ENCODE measurements at places on chromosomes 1 and 21.

GRCh38 chr1:3355089-3355488 is 99.4 kb upstream of the ARHGEF16 start:
- DNase-seq = no peak

- DNase-seq = no peak
These were observed 2.7 kb downstream of the ZBED6 start for GRCh38 chr1:203797948-203798655.

DNA sequence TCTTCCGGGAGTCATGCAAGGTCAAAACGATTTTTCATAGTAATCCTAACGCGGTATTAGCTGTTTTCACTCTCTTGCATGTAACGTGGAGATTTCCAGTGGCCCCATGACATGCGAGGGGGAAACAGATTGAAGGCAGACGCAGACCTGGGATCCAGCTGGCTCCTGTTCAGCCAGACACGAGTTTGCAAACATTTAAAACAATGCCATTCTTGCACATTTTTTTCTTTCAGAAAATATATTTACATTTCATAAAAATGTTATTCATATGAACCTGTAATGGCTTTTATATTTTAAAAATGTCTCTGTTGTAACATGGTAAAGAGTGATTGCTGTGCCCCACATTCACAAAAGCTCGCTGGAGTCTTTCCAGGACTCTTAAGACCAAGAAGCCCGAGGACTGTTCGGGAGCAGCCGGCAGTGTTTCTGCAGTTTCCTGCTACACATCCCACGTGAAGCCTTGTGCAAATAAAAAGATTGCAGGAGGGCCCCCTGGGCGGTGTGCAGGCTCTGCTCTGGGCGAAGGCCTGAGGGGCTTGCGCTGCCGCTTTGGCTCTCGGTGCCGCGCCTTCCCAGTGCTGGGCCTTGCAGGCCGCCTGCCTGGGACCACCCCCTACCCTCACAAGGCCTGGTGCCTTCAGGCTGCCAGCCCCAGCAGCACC is 184.9 kb downstream of the DYRK1A start:
- DNase-seq = peak; percentile 45

GRCh38 chr1:71276466-71276865 is 195.6 kb upstream of the ZRANB2 start:
- no peak for DNase-seq

- DNase-seq = no peak
These were observed 199.4 kb upstream of the CACYBP start for GRCh38 chr1:174800216-174800851.

DNA sequence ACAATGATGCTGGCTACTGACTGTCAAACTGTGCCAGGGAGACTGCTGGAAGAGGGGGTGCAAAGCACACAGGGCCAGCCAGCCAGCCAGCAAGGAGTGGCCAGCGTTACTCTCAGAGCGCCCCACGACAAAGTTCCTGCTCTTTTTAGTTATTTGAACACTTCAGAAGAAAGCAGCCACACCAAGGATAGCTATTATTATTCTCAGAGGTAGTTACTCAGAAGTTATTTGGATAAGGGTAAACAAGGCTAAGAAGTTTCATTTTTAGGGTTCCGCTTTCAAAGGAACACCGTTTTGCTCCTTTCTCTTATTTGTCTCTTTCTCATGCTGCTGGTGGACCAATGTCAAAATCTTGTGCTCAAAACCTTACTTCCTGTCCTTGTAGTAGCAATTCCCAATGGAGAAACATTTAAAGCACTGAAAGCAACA is 59.9 kb downstream of the VANGL2 start:
- no peak for DNase-seq

DNA sequence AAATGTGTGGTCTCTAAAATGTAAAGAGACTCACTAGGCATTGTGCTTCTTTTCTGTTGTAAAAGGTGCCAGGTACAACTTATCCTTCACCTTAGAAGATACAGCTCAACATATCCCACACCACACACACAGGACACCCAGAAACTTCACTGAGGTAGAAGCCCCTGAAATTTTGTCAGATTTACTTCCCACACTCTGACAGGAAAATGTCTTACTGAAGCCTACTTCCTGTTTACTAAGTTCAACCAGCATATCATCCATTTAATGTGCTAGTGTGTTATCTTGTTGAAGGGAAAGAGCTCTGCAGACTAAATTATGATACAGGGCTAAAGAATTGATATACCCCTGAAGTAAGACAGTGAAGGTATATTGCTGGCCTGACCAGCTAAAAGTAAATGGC is 39.9 kb upstream of the INSL5 start:
- no peak for DNase-seq

- DNase-seq = no peak
These were observed 6.0 kb upstream of the TFF3 start for GRCh38 chr21:42321231-42321630.

GRCh38 chr1:185325413-185325812 is 8.4 kb upstream of the IVNS1ABP start:
- DNase-seq = peak; percentile 67

GRCh38 chr1:11749203-11749689 is 12.7 kb upstream of the C1orf167 start:
- no peak for DNase-seq

GRCh38 chr1:162347281-162347680 is 29.4 kb downstream of the SPATA46 start:
- no peak for DNase-seq

DNA sequence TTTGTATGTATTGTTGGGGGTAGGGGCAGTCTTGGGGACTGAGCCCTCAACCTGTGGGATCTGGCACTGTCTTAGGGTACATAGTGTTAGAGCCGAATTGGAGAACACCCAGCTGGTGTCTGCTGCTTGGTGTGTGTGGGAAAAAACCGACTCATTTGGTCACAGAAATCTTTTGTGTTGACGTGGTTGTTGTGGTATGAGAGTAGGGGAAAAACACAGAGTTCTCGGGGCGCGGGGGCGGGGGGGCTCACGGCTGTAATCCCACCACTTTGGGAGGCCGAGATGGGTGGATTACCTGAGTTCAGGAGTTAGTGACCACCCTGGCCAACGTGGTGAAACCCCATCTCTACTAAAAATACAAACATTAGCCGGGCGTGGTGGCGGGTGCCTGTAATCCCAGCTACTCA is 15.3 kb upstream of the SRSF10 start:
- DNase-seq = no peak

DNA sequence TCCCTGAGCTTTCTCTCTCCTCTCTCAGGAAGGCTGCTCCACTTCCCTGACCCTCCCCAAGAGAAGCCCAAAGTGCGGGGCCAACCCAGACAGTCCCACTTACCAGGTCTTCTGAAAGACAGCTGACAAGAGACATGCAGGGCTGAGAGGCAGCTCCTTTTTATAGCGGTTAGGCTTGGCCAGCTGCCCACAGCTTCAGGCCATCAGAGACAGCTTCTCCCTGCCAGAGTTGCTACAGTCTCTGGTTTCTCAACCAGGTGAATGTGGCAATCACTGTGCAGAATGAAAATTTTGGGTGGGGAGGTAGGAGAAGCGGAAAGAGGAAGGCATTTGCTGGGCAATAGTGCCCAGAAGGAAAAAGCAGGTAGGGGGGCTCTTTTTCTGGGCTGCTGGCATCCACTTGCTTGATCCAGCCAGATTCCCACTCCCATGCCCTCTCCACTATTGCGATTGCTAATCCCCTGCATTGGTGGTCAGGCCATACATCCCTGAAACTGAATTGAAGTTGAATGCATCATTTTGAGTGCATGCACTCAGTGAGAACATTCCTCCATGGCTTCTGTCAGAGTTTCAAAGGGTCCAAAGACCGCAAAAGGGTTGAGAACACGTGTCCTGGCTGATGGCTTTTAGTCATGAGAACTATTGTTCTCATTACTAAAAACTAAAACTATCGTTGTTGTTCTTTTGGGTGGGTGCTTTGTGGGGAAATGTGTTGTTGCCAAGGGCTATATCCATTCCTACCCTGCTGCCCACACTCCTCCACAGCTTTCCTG is at the start of gene S100A8:
Gene S100A8, minus strand, starts transcription at position 136 of the 773 bp plus-strand sequence. CDS start 538 bp downstream, outside the sequence.
- DNase-seq = peak; percentile 18

DNA sequence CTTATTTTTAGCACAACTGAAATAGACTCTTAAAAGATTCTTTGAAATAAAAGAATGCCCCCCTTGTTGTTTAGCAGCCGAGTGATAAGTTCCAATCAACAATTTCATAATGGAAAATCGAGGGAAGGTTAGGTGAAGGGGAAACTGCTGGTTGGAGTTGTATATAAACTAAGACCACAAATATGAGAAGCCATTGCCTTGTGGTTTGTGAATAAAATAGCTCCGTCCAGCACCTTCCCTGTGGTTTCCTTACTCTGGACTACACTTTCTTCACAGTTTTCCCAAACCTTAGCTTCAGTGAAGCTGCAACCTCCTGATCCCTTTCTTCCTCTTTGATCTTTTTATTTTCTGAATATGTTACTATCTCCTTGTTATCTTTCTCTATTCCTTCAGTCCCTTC is 6.7 kb upstream of the RAB3GAP2 start:
- no peak for DNase-seq

GRCh38 chr1:16979475-16980327 is 719 bp downstream of the MFAP2 start:
- DNase-seq = no peak

DNA sequence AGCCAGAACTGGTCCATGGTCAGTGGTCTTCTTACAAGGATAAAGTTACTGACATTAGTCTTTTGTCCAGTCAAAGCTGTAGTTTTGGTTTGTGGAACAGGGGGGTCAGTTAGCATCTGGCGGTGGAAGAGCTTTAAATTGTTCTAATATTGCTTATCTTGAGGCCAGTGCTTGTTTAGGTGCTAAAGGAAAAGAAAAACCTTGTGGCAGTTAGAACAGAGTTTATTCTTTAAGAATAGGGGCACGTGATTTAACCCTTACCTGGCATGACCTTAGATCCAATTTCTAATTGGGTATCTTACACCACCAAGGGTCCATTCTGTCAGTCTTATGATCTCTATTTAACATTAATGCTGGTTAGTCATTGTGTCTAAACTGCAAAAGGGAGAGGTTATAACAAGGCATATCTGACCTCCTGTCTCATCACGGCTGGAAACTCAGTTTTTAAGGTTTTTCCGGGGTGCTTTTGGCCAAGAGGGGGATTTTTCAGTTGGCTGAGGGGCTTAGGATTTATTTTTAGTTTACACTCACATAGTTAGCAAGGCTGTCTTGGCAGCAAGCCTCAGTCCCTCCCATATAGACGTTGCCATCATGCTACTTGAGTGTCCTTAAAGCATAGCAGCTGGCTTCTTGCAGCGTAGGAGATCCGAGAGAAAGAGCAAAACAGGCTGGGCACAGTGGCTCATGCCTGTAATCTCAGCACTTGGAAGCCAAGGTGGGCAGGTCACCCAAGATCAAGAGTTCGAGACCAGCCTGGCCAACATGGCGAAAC is 60.1 kb upstream of the FAM89A start:
- no peak for DNase-seq
